LHCN-M2 (cell line): ENCODE measurements at places on chromosomes 13 and 19. TPM values are rescaled to one million over a fixed set of nuclear protein-coding genes. Genes with fewer than 3 reads are reported as not detected.
A peak's percentile ranks its signal among the peaks of the same experiment; 100 is the strongest.

DNA sequence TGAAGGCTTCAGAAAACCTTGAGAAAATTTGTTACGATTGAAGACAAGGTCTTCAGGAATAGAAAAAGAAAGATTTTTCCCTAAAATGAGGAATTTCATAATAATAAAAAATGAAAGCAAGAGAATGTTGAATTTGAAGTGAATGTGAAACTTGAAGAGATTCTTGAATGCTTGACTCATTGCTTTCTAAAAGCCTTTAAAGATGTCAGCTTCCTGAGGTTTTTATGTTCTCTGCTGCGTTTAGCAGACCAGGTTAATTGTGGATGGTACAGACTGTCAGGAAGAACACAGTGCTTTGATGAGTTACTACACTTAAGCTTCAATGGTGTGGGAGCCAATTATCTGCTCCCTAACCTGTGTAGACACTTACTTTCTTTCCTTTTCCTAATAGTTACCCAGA, 96.3 kb upstream of the FNDC3A start:
- DNase-seq, result no peak

- DNase-seq, result peak; percentile 95
These were observed 47.5 kb downstream of the C13orf46 start for GRCh38 chr13:113926301-113926761.

DNA sequence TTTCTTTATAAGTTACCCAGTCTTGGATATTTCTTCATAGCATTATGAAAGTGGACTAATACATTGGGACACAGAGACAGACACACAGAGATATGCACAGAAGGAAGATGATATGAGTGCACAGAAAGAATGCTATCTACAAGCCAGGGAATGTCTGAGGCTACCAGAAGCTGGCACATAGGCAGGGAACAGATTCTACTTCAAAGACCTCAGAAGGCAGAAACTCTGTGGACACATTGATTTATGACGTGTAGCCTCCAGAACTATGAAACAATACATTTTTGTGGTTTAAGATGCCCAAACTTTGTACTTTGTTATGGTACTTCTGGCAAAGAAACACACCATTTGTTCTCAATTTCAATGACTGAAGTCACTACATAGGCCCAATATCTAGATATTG, 556.7 kb downstream of the PCDH9 start:
- DNase-seq, result peak; percentile 97

DNA sequence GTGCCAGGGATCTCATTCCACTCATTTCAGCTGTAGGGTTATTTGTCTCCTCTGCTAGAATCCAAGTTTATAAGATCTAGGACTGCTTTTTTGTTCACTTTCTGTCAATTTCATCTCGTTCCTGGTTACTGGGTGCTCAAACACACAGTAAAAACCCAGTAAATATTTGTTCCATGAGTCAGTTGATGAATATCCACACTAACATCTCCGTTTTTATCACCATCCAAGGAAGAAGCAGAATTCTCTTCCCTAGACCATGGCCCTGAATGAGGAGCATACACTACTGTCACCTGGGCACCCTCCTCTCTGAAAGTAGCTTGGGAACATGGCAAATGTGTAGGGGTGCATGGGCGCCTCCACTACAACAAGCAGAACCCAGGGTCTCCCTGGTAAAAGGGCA, 390.8 kb downstream of the FOXO1 start:
- DNase-seq, result peak; percentile 52

- DNase-seq, result no peak
These were observed 1328.2 kb downstream of the OLFM4 start for GRCh38 chr13:54356849-54357248.

Gene KIR3DL1
- total RNA-seq, result not detected in 2 replicates

Gene DENND1C
- not detected in 2 replicates for total RNA-seq

- DNase-seq, result no peak
These were observed 58.2 kb downstream of the POLR1D start for GRCh38 chr13:27679896-27680295.

GRCh38 chr13:113209336-113209758, at the start of gene CUL4A:
Gene CUL4A, plus strand, starts transcription at chr13:113209613. Its CDS starts 15 bp downstream, at chr13:113209628.
- DNase-seq, result peak; percentile 77

Gene CKAP2
- total RNA-seq, result 91.8 and 113 TPM in 2 replicates

DNA sequence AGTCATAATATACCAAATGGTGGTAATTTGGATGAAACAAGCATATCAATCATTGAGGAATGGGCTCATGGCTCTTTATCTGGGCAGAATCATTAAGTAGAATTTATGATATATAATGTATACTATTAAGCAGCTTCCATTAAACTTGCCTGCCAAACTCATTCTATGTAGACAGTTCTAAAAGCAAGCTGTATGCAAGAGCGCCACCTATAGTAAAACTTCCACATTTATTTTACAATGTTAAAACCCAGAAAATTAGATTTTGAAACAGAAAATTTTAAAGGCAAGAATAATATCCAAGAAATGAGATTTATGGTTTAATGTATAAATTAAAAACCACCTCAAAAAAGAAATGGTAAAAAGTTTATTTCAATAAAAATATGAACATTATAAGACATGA, 161.5 kb downstream of the MZT1 start:
- DNase-seq, result peak; percentile 20

DNA sequence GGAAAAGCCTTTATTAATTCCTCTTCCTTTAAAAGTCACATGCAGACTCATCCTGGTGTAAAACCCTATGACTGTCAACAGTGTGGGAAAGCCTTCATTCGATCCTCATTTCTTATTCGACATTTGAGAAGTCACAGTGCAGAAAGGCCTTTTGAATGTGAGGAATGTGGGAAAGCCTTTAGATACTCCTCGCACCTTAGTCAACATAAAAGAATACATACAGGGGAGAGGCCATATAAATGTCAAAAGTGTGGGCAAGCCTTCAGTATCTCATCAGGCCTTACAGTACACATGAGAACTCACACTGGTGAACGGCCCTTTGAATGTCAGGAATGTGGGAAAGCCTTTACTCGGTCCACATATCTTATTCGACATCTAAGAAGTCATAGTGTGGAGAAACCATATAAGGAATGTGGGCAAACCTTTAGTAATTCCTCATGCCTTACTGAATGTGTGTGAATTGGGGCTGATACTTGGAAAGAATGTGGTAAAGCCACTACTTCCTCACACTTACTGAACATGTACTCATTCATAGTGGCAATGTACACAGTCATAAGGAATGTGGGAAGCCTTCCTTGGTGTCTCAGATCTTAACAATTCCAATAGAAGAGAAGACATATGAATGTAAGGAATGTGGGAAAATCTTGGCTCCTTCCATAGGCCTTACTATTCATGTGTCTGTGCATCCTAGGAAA, 18.8 kb downstream of the ZNF559 start:
- no peak for DNase-seq

GRCh38 chr13:36820222-36820621, 1.2 kb downstream of the RFXAP start:
- no peak for DNase-seq

DNA sequence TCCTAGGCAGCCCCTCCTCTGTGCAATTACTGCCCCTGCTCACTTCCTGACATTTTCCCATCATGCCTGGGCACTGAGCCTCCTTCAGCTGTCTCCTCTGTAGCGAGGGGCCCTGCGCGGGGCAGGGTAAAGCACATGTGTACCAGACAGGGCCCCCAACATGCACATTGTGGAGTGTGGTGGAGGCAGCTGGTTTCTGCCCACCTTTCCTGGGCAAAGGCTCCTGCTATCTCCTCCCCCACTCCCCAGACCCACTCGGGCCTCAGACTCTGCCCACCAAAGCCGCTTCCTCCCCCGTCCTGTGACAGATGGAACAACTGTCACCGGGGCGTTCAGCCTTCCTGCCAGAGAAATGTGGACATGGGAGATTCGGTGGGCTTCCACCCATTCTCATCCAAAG, 2.9 kb upstream of the KPTN start:
- no peak for DNase-seq

Gene ANKLE1
- total RNA-seq, result 0.40 and 0.90 TPM in 2 replicates

DNA sequence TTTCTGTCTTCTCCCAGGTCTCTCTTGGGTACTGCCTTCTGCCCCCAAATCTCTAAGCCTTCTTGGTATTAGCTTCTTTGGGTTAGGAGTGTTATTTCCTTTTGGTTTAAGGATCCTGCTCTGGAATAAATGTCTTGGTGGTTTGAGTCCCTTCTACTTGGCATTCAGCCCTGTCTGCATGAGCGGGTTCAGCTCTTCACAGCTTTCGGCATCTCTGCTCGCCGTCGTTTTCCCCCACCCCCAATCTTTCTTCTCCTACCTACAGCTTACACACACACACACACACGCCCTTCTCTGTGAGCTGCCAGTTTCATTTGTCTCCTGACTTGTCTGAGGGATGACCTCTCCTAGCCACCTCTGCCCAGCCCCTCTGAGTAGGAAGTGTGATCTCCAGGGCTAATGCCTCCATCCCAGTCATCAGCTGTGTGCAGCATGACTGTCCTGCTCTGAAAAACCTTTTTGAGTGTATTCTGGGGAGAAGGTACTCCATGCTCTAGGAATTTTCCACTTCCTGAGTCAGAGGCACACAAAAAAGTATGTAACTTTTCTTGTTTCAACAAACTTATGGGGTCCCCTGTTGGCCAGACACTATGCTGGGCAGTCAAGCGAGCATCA, 4.7 kb downstream of the CNOT3 start:
- DNase-seq, result no peak

Gene CGB5
- 1.1 TPM in 1 of 2 replicates, not detected in the other for total RNA-seq

Gene SULT2B1
- not detected in 2 replicates for total RNA-seq

- DNase-seq, result no peak
These were observed 15.3 kb downstream of the RFXAP start for GRCh38 chr13:36834299-36834698.

Gene CPAMD8
- total RNA-seq, result 0.11 TPM in 1 of 2 replicates, not detected in the other

- no peak for DNase-seq
These were observed 11.3 kb upstream of the PRKD2 start for GRCh38 chr19:46728208-46728607.

DNA sequence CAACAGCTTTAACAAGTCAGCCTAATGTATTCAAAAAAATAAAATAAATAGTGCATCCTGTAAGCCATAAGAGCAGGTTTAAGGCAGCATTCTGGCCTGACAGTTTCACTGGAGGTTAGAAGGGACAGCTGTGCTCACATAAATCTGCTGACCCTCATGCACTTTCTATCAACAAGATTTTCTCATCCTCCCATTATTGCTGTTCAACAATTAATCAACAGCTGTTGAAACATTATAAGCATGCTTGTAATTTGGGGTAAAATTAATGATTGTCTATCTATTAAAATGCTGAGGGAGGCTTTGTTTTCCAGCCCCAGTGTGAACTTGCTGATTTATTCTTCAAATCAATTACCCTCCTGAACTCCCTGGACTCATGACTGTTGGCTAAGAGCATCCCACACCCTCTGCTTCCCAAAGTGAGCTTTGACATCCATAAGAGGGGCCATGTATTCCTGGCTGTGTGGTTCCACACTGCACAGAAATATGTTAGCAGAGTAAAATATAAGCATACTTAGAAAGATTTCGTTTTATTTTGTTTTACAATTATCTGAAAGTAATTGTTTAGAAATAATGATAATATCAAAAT, 492.4 kb downstream of the EFNB2 start:
- peak; percentile 30 for DNase-seq

GRCh38 chr13:30034458-30034795, 184.0 kb upstream of the UBL3 start:
- no peak for DNase-seq

Gene FAAP24
- total RNA-seq, result 7.1 and 8.7 TPM in 2 replicates

DNA sequence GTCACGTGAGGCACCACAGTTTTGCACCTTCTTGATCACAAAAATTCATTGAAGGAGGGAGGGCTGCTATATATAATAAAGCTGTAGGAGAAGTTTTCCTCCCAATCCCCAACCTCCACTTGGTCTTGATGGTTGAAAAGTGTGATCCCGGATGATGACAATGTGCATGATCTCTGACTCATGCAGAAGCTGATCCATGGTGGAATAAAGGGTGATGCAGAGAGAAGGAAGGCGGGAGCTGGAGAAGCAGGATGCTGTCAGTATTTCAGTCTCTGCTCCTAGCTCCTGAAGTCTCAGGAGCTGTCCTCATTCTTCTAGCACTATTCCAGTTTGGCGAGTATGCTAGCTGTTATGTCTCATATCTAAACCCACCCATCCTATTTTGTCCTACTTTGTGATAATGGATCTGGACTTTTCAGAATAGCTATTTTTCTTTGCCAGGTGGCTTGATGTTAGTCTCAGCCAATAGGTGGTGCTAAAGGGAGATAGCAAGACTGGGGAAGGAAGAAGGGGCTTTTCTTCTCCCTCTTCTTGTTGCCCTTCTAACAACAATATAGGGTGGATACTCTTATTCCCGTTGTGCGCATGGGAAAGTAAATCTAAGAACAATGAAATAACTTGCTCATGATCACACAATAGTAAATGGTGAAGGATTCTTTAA, 65.6 kb upstream of the HTR2A start:
- peak; percentile 72 for DNase-seq

GRCh38 chr13:88257706-88258105, 586.5 kb downstream of the SLITRK5 start:
- no peak for DNase-seq

GRCh38 chr13:75430436-75431209, 51.3 kb downstream of the TBC1D4 start:
- DNase-seq, result no peak

DNA sequence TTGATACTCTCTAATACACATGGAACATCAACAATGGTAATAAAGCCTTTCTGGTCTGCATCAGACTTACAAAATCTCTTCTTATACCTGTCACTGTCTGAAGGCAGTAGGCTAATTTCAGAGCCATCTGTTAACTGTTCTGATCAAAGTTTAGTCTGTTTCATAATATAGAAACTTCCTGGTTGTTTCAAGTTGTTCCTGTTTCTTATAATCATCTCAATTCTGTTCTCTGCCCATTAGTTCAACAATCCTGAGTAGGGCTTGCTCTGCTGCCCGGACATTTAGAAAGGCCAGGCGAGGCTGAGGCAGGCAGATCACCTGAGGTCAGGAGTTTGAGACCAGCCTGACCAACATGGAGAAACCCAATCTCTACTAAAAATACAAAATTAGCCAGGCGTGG, 5.4 kb upstream of the ZSCAN5A start:
- DNase-seq, result no peak
